ENCODE measurements at places on chromosomes 3 and 15. TPM values are rescaled to one million over a fixed set of nuclear protein-coding genes. Genes with fewer than 3 reads are reported as not detected.

GRCh38 chr15:42036112-42036905 is 15.5 kb upstream of the PLA2G4E start:
- no peak for DNase-seq

DNA sequence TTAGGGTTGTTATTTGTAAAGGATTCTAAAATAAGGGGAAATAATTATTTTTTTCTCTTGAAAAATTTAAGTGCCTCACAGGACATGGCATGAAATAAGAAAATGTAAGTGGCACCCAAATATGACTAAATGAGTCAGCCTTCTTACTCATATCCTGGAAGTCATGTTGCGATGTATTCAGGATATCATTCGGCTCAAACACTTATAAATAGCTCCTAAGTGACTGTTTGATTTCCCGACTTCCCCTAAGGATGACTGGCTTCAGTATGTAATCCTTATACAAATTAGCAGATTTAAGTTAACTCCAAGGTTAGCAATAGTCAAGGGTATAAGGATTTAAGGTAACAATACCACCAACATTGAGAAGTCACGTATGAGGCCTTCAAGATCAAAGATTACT is 57.3 kb upstream of the OSTN start:
- no peak for DNase-seq

DNA sequence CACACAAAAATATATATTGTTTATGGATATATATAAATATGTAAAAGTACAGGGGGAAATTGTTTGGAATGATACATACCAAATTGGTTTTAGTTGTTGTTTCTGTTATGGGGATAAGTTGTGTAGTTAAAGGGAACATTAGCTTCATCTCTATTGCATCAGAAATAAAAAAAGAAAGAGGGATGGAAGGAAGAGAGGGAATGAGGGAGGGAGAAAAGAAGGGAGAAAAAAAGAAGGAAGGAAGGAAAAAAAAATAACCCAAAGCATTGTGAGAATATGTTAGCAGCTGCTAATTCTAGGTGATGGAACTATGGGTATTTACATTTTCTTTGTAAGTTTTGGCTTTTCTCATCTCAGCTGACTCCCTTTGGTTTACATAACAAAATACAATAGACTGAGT is 1.3 kb downstream of the CCR8 start:
- no peak for DNase-seq

- DNase-seq, result no peak
Observed at GRCh38 chr15:57229051-57229450, 147.3 kb upstream of the CGNL1 start.

DNA sequence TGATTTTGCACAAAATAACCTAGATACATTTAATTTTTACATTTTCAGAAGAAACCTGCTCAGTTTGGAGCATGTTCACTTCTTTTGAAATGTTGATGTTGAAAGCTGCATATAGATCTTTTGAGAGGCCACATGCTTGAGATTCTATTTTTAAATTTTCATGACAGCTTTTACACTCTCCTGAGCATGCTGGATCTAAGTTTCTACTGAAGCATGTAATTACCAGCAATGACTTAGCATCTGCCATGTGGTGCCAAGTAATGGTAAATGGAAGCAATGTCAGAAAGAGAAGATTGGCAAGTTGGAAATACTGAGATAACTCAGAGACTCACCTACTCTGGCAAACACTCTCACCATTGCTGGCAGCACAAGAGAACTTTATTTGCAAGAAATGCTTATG is 310.6 kb downstream of the NSUN3 start:
- DNase-seq, result no peak

- DNase-seq, result peak; percentile 66
Observed at GRCh38 chr3:64295594-64295993, 70.3 kb upstream of the PRICKLE2 start.

HHLA2 gene
- total RNA-seq, result not detected

RBPMS2 gene
- total RNA-seq, result not detected
